Cerebellum (tissue), 4 donors: ENCODE measurements at places on chromosomes 1 and 21. TPM values are rescaled to one million over a fixed set of nuclear protein-coding genes. Genes with fewer than 3 reads are reported as not detected.
A peak's percentile ranks its signal among the peaks of the same experiment; 100 is the strongest.

ARPC5 gene
- total RNA-seq = 47.4 TPM

C1orf216 gene
- 26.9 TPM for total RNA-seq

NIBAN1 gene
- total RNA-seq = 3.8 TPM

KCNA3 gene
- total RNA-seq = 15.2 TPM

MYBPH gene
- not detected for total RNA-seq

MXRA8 gene
- total RNA-seq = 18.2 TPM

ADGRB2 gene
- 34.0 TPM for total RNA-seq

CHI3L1 gene
- total RNA-seq = 0.18 TPM

DENND2C gene
- total RNA-seq = 1.6 TPM

AUNIP gene
- total RNA-seq = 1.9 TPM

ARID1A gene
- 39.1 TPM for total RNA-seq

IL12RB2 gene
- 1.3 TPM for total RNA-seq

- DNase-seq = peak; percentile 85
Measured at GRCh38 chr1:155070721-155071569, 7.4 kb downstream of the EFNA4 start.

DNA sequence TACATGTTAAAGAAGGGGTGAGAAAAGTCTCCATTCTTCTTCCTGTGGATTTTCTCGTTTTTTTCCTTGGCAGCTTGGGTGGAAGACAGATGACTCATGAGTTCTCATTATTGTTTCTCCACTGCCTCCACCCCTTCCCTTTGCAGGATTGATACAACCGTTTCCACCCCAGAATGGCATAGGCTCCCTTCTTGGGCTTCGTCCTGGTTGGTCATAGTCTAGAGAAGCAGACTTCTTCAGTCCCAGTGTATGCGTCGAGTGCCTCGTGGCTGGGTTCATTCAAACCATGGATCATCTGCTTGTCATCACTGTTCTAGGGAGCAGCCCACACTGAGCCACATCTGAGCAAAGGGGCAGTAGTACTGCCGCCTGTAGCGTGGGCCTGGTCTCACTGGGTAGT, 13.7 kb downstream of the PTGFRN start:
- no peak for DNase-seq

- DNase-seq = no peak
Measured at GRCh38 chr1:199042193-199042592, 403.4 kb downstream of the PTPRC start.

DNA sequence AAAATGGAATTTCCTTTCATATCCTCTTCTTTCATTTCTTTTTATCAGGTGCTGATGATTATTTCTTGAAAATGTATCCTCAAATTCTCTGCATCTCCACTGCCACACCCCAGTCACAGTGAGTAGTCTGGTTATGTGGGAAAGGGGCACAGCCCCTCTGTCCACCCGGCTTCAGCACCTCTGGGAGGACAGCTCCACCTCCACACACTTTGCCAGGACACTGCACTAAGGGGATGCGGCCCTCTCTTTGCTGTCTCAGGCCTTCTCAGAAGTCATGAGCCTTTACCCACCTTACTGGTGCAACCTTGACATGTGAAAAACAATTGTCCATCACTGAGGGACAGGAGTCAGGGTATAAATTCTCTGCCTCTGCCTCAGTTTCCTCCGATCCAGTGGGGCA, 433.1 kb downstream of the PCP4 start:
- DNase-seq = no peak

GRCh38 chr1:244778344-244778743, 57.1 kb upstream of the COX20 start:
- DNase-seq = no peak

DNA sequence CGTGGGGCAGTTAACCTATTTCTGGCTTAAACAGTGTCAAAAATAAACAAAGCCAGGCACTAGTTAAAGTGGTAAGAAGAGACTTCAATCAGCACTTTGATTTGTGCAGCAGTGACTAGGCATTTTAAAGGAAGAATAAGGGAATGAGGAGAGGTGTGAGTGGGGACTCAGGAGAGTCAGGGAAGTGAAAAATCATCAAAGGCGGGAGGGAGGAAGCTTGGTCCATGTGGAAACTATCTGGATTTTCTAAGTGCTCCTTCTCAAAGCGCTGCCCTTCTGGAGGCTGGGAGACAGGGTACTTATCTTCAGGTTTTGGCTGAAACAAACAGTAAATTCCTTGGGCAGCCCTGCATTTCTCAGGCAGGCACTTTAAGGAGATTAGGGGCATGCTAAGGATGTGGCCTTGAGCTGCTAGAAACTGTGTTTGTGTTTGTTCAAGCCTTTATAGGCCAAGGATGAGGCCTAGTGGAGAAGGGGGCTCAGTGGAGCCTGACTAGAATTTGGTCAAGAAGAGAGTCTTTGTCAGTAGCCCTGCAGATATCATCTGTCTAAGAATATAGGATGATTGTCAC, 486.5 kb downstream of the SIPA1L2 start:
- no peak for DNase-seq

GRCh38 chr1:117143871-117144270, 22.3 kb upstream of the TRIM45 start:
- DNase-seq = no peak

DNA sequence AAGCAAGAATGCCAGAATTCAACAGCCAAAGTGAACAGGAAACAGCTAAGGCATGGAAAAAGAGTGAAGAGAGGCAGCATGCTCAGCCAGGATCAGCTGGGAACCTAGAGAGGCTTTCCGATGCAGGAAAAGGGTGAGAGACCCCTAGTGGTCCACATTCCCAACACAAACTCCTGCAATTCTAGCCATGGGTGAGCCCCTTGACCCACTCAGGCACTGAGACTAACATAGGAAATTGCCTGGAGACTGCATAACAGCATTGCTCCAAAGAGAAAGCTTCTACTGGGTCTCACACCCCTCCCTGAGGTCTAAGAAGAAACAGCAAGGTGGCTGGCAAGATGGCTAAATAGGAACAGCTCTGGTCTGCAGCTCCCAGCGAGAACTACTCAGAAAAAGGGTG, 123.2 kb downstream of the LHX8 start:
- no peak for DNase-seq

GRCh38 chr1:228212966-228213844, 5.4 kb downstream of the OBSCN start:
- DNase-seq = peak; percentile 91

- no peak for DNase-seq
Measured at GRCh38 chr21:30193201-30193600, 22.7 kb downstream of the CLDN8 start.

DNA sequence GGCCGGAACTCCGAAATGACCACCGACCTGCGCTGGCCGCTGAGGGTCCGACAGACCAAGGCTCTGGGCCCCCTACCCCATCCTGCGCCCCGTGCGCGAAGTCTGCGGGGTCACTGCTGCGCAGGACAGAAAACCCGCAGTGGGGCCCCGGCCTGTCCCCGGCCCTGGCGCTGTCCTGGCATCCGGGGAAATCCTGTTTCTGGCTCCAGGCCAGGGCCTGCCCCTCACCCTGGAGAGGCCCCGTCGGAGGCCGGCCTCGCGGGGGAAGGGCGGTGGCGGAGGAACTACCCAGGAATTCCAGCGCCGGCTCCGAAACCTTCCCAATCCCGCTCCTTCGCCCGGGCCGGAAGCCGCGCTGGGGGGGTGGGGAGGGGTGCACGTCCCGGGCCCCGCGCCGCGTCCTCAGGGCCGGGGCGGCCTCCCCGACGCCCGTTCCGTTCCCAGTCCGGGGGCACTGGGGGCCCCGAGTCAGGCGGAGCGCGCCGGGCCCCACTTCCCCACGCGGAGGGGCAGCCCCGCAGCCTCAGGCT, 77.0 kb downstream of the MORN1 start:
- peak; percentile 38 for DNase-seq

- DNase-seq = no peak
Measured at GRCh38 chr1:15212954-15213291, 34.1 kb upstream of the FHAD1 start.

DNA sequence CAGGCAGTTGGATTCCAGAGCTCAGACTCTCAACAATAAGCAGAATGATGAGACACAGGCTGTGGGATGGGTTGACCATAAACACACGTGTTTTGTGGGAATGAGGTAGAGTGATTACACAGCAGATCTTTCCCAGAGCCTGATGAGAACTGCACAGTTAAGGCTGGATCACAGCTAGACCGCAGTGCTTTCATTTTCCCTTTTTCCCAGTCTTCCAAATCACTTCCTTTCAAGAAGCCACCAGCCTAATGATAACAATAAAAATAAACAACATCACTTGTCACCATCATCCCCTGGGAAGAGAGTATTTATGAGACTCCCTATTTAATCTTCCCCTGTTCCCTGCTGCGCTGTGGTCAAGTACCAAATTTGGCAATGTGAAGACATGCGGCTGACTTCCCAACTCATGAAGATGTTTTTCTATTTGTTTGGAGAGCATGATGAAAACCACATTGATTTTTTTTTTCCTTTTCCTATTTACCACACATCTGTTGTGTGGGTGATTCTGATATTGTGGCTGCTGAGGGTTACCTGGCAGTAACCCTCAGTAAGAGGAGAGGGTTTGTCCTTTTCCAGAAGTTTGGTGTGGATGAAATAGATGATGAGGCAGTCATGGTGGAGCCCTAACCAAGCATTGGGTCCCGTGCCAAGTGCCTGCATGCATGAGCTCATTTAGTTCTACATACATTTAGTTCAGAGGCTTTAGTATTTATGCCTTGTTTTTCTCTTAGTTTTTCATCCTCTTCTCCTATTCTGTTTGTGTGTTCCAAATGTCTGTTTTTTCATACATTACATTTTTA, 248.9 kb upstream of the HOOK1 start:
- DNase-seq = no peak

- DNase-seq = no peak
Measured at GRCh38 chr1:17741052-17741451, 14.1 kb upstream of the ACTL8 start.

GRCh38 chr1:208135354-208135753, 108.8 kb downstream of the PLXNA2 start:
- DNase-seq = no peak

DNA sequence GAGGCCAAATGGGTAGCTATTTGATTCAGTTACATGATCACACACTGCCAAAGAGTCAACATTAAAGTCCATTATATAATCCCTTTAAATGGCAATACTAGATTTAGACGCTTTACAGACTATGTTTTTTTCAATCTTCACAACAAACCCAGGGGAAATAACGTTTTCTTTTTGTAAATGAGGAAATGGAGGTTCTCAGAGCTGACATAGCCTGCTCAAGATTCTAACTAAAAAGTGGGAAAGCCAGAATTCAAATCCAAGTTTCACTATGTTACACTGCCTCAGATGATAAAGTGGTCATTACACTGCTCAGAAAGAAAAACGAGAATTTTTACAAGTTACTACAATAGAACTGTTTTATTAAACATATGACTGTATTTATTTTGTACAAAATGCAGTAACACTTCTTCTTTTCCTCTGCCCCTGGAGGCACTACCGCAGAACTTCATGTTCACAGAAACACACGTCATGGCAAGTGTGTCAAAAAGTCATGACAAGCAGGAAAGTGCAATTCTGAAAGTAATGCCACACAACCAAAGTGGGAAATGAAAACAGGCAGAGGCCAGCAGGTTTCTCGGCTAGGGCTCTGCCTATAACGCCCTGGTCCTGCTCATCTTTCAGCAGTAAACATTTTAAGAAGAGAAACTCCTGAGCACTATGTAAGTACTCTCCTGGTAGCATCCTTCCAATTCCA, 19.0 kb downstream of the THEMIS2 start:
- DNase-seq = no peak

- DNase-seq = no peak
Measured at GRCh38 chr1:5304702-5305101, 650.3 kb downstream of the AJAP1 start.

- DNase-seq = no peak
Measured at GRCh38 chr1:115506924-115507589, 134.7 kb upstream of the VANGL1 start.

DNA sequence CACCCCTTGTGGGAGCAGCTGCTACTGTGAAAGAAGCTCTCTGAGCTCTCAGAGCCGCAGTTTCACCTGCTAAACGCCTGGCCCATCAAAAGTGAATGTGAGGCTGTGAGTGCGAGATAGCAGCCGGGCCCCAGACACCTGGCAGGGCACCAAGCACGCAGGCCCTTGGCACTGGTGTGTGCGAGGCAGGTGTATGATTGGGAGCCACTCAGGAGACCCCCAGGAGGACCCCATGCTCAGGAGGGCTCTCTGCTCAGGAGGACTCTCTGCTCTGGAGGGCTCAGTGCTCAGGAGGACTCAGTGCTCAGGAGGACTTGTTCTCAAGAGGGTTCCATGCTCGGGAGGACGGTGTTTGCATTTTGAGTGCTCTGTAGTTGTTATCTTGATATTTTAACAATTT, 14.3 kb upstream of the ADARB1 start:
- DNase-seq = no peak

DNA sequence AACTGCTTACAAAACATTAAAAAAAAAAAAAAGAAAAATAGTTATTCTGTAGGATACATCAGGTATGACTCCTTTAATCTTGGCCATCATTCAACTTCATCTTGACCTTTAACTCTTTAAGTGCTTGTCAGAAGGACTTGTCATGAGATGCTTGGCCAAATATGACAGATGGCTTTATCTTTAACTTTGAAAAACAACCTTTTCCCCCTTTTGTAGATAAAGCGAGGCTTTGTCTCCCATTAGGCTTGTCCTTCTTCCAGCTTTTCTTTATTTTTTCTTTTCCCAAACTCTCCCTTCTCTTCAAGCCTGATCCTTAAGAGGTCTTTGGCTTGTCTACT, 2.3 kb downstream of the SRSF10 start:
- DNase-seq = no peak

DNA sequence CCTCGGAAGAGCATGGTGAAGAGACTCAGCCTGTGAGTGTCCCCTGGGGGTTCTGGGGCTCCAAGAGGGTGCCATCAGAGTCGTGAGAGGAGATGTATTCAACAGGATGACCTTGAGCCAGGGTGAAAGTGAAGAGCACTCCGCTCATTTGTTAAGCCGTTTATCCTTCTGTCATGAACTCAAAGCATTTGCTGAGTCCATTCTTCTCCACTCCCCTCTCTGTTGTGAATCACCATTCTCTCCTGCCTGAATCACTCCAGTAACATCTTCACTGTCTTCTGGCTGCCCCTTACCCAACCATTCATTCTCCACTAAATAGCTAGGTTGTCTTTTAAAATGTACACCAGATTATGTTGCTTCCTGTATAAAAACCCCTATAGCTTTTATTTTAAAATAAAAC, 102.2 kb downstream of the RGL1 start:
- no peak for DNase-seq

- DNase-seq = no peak
Measured at GRCh38 chr1:232454227-232454886, 175.6 kb downstream of the SIPA1L2 start.

- DNase-seq = no peak
Measured at GRCh38 chr1:19811206-19811851, 3.8 kb downstream of the RNF186 start.

- no peak for DNase-seq
Measured at GRCh38 chr1:201048521-201048920, 25.0 kb upstream of the KIF21B start.

DNA sequence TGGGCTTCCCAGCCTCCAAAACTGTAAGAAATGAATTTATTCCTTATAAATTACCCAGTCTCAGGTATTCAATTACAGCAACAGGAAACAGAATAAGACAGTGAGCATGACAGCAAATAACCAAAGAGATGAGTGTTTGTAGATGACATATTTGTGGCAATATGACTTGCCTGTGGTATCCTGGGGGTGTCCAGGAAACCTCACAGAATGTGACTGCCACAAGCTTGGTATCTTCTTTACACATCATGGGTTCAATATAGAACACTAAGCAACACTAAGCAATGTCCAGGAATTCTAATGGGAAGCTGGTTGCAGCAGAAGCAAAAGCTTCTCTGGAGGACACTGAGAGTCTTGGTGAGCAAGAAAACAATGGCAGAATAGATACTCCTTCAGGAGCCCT, 236.4 kb upstream of the BEND5 start:
- no peak for DNase-seq
